PC-9 (cell line): ENCODE measurements at places on chromosomes 5 and 9.
A peak's percentile ranks its signal among the peaks of the same experiment; 100 is the strongest.

DNA sequence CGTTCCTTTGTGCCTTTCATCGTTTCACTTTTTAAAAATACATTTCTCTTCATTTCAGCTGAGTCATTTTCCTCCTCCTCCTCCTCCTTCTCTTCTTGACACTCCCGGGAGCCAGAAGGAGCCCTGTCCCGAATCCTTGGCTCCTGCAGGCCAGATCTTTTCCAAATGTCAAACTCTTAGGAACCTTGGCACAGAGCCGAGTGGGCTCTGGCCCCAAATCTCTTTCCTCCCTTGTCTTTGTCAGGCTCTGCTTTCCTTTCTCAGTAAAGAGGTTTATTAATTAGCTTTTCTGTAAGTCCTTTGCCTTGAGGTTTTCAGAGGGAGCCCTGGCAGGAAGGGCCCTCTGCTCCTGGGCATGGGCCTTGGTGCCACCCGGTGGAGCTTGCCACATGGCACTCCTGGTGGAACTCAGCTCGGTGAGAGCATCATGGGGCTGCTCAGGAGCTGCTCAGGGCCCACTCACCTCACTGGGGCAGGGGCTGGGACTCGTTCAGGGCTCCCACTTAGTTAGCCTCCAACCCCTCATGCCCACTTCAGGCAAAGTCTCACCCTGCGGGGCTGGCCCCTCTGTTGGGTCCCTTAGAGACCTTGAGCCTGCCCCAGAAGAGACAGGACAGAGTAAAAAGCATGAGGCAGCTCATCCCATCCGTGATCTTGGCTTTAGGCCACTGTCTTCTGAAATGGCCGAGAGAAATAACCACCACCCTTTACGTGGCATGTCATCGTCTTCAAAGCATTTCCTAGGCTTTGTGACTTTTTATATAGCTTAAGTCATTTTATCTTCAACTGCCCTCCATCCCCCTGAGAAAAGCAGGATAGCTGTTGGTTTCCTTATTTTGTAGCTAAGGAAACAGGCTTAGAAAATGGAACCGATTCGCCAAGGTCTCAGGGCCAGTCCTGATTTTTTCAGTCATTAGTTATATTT, 17.1 kb downstream of the STC2 start:
- DNase-seq, result peak; percentile 18

DNA sequence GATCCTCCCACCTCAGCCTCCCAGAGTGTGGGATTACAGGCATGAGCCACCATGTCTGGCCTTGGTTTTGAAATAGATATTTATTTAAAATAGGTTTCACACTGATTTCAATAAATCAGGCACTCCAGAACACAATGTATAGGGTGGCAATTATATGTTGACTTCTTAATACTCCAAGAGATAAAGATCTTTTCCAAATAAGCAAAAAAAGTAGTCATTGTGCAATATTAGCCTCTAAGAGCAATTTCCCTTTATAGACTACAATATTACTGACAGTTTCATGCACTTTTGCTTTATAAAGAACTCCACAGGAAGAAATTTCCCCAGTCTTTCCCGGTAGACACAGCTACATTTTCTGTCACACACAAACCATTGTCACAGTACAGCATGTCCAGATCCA, 23.4 kb upstream of the RUFY1 start:
- no peak for DNase-seq

DNA sequence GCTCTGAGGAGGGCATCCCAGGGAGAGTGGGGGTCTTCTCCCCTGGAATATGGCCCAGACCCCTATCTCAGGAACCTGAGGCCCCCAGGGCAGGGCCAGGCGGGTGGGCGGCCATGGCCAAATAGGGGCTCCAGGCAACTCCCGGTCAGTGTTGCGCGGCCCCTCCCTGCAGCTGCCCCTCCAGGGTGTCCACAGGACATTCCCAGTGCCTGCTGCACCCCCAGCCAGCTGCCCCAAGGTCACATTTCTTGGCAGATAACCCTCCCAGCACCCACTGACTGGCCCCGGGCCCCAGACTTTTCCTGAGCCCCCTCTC, 53.6 kb upstream of the EGFL7 start:
- no peak for DNase-seq

- DNase-seq, result no peak
These were observed at the start of gene MSX2 for GRCh38 chr5:174724484-174725260. MSX2 (plus strand) TSS chr5:174724582; CDS start chr5:174724660, 78 bp downstream.

DNA sequence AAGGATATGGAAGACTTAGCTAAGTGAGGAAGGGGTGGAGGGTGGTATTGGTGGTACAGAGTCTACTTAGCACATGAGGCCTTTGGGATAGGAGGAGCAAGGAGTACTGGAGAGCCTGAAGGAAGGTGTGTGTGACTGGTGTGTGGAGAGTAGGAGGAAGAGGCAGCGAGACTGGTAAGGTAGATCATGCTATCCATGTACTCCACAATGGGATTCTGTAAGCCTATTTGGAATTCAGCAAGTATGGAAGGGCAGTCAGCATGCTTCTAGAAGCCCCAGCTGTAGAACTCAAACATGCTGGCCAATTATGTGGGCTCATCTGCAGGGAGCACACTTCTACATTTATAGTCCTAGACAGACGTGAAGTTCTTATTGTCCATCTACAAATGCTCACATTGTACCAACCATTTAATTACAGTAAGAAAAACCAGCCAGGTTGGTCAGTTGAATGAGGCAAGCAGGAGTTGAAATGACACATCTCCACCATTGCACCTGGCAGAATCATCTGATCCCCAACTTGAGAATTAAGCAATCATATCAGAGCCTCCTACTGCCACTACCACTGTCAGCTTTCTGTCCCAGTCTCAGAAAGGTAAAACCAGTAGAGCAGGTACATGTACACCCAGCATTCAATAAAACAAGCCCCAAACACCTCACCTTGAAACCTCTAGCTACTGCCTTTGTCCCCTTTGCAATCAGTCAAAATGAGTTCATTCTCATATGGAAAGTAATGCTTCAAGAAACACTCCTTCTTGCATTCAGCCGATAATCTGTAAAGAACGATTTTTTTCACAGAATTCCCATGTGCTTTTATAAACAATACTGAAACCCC, 60.9 kb upstream of the GLRX start:
- peak; percentile 27 for DNase-seq

GRCh38 chr5:78803353-78803752, 154.8 kb upstream of the LHFPL2 start:
- DNase-seq, result no peak

GRCh38 chr5:60210810-60211209, 317.3 kb upstream of the PDE4D start:
- DNase-seq, result no peak

- peak; percentile 37 for DNase-seq
These were observed 1.6 kb upstream of the ASPN start for GRCh38 chr9:92483627-92484545.

DNA sequence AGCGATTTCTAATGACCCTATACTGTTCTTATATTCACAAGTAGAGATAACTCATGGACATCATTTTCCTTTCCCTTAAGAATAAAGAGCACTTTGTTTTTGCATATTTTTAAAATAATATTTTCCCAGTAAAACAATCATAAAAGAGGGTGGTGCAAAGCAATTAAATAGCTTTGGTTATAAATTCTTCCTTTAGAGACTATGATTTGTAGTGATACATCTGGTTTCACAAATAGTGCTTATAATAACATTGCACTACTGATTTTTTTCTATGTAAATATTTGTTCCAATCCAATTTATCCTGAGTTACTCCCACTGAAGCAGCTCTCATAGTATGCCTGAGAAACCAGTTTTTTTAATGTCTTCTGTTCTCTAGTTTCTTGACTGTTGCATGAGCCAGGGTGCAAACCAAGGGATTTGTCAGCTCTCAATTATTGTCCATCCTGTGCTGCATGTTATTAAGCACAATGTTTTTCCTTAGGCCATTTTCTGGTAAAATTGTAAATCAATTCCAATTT, 74.7 kb downstream of the LURAP1L start:
- no peak for DNase-seq

- DNase-seq, result no peak
These were observed 642.3 kb downstream of the DMRTA1 start for GRCh38 chr9:23088932-23089364.

- no peak for DNase-seq
These were observed 685 bp upstream of the ADGRD2 start for GRCh38 chr9:124449381-124450151.

DNA sequence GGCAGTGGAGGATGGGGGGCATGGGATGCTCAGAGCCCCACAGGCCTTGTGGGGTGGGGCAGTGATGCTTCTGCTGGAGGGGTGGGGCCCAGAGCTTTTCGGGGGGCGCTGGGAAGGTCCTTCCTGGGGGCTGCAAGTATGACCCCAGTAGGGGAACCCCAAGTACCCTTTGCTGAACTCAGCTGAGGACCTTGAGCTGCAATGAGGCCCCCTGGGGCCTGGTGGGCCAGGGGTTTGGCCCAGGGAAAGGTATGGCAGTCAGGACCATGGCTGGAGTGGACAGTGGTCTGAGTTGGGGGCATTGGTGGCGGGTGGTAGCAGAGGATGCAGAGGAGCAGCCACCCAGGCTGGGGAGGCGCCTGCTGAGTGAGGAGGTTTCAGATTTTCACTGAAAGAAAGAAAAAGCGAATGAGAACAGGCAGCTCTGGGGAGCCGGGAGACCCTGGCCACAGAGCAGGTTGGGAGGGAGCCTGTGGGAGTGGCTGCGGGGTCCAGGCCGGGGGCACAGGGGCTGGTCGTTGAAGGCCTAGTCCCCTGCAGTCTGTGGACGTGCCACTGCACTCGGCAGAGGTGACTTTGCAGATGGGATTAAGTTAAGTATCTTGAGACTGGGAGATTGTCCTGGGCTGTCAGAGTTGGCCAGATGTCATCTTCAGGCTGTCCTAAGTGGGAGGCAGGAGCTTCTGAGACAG, 19.2 kb downstream of the WNK2 start:
- DNase-seq, result no peak

- no peak for DNase-seq
These were observed 164.2 kb downstream of the ICE1 start for GRCh38 chr5:5586721-5587120.

DNA sequence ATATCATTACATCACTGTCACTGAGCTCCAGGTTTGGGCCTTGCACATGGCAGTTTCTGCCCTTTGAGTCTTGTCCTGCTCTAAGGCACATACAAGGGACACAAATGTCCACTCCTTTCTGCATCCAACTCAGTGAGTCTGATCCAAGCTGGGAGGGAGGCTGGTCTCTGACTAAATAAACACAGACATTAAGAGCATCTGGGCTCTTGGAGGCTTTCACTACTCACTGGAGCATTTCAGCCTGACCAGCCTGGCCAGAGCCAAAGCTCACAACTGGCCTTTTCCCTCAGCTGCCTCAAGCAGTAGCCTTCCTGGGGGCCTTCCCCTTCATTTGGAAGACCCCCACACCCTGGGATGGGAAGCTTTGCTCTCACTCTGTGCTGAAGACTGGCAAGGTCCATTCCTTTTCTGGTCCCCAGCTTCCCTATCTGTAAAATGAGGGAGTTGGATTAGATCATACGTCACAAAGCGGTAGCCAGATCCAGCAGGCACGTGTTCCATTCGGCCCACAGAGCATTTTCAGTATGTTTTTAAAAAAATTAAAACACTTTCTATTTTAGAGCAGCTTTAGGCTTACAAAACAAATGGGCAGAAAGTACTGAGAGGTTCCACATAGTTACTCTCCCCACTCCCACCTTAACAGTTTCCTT, 58.6 kb upstream of the XPA start:
- DNase-seq, result no peak

DNA sequence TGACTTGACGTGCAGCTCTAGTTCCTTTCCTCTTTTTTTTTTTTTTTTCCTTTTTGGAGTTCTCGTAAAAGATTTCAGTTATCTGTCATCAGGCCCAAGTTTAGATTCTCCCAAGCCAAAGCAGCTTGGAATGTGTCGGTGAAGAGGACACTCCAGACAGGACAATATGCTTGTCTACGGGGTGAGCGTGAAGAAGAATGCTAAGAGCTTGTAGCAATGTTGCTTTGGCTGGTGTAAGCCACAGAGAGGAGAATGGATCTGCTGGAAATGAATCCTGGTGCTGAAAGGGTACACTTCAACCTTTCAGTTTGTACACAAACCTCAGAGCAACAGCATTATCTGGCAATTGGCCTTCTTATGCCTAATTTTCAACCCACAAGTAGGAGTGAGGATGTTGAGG, 92.4 kb downstream of the ISL1 start:
- no peak for DNase-seq

DNA sequence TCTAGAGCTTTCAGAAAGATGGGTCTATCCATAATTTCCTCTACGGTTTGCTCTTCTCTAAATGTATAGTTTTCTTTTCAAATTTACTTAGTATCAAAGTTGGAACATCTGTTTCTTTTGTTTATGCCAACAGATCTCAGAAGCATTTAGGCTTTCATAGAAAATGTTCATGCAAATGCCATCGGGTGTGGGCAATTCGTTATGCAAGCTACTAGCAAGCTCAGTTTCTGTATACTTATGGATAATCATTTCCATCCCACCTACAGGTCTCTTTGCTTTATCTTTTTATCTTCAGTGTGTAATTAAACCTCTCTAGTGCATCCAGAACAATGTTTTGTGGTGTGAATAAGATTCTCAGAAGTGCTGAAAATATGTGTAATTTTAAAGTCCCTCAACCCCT, 59.9 kb downstream of the NUDT12 start:
- no peak for DNase-seq

DNA sequence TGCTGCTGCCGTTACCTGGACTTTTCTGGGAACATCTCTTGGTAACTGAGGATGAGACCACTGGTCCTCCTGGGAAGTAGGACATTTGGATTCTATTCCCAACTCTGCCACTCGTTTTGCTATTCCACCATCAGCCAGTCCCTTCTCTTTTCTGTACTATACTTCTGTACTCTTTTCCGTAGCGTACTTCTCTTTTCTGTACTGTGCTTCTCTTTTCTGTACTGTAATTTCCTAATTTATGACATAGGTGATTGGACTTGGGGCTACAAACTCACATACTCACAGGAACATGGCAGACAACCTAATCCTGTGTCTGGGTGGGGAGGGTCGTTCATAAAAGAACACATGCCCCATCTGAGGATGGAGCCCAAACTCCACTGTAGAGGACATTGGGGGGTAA, 335.3 kb upstream of the PANK3 start:
- DNase-seq, result no peak

DNA sequence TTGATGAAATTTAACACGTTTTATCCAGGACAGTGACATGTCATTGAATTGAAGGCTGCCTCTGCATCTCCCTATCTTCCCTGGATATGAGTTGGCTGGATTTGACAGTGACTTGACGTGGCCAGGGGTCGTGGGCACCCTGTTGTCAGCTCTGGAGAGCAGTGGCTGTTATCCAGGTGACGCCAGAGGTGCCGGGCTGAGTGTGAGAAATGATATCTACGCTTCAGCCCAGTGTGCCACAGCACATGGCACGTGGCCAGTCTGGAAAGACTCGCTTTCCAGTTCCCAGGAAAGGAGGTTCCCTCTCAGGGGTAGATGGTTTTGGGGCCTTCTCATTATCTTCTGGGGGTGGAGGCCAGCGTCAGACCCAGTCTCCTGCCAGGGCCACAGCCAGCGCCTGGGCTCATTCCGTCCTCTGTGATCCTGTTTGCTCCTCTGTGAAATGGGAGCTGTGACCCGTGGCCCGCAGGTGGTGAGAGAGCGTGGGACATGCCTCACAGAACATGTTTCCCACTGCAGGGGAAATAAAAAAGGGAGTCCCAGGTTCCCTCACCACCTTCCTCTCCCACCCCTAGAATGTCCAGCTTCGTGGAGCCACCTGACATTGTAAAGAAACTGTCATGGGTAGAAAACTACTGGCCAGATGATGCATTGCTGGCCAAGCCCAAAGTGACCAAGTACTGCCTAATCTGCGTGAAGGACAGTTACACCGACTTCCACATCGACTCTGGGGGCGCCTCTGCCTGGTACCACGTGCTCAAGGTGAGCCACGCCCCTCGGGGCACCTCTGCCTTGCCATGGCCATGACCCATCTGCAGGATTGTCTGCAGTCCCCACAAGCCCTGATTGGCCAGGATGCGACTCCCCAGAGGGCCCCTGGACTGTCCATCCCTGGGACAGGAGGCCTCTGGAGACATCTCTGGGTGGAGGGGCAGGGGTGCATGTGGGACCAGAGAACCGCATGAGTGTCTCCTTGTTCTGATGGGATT, 76.5 kb downstream of the PHF2 start:
- DNase-seq, result no peak
